ENCODE measurements at places on chromosomes 4 and X. TPM values are rescaled to one million over a fixed set of nuclear protein-coding genes. Genes with fewer than 3 reads are reported as not detected.
A peak's percentile ranks its signal among the peaks of the same experiment; 100 is the strongest.

GRCh38 chr4:139841464-139842195 is 176.0 kb downstream of the MGST2 start:
- no peak for DNase-seq

DNA sequence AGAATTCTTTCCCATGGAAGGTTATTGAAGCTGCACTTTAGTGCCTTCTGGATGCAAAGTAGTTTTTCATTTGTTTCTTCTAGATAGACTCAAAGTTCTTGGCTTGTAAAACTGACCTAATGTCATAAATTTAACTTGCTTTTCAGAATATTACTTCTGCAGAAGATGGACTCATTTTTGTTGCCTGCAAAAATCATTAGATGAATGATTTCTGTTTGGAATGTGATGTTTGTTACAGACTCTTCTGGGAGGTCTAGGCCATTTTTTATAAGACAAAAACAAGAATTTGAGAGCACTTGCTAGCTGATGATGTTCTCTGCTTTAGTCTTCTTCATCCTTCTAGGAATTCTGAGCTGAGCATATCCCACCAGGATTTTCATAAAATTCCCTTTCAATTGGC is 308.6 kb upstream of the GIMD1 start:
- DNase-seq = no peak

DNA sequence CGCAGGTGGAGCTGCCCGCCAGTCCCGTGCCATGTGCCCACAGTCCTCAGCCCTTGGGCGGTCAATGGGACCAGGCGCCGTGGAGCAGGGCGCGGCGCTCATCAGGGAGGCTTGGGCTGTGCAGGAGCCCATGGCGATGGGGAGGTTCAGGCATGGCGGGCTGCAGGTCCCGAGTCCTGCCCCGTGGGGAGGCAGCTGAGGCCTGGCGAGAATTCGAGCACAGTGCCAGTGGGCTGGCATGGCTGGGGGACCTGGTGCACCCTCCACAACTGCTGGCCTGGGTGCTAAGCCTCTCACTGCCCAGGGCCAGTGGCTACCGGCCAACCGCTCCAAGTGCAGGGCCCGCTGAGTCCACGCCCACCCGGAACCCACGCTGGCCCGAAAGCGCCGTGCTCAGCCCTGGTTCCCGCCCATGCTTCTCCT is 646.5 kb downstream of the GABRG1 start:
- no peak for DNase-seq

DNA sequence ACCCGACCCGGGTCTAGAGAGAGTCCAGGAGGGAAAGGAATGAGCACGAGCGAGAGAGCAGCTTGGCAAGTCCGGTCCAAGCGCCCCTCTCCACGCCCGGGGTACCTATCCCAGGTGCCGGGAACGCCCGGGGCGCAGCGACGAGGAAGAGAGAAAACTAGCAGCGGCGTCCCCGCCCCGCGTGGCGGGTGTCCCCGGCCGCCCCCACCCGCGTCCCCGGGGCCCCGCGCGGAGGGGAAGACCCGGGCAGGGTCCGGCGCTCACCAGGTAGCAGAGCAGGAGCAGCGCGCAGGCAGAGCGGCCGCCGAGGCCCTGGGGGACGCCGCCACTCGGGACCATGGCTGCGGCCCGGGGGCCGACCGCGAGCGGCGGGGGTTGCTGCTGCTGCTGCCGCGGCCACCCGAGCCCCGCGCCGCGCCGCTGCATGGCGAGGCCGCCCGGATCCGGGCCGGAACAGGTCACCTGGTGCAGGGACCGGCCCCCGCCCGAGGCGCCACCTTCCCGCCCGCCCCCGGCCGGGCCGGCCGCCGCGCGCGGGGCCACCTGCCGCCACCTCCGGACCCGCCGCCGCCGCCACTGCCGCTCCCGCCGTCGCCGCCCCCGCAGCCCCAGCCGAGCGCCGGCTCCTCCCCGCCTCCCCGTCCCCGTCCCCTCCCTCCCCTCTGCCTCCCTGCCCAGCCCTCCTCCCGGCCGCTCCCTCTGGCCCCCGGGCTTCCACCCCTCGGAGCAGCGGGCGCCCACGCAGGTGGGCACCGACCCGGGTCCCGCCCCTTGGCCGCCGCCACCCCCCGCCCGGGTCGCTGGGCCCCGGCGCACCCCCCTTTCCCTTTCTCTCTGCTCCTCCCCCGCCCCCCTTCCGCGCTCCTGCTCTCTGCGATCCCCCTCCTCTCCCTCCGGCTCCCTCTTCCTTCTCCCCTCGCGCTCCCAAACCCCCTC is at the start of gene SEL1L3:
SEL1L3 (minus strand) TSS at position 578 of the 936 bp plus-strand sequence; CDS start at position 426, 152 bp downstream.
- peak; percentile 44 for DNase-seq

GRCh38 chrX:56783450-56783831 is 54.4 kb downstream of the NBDY start:
- no peak for DNase-seq

DNA sequence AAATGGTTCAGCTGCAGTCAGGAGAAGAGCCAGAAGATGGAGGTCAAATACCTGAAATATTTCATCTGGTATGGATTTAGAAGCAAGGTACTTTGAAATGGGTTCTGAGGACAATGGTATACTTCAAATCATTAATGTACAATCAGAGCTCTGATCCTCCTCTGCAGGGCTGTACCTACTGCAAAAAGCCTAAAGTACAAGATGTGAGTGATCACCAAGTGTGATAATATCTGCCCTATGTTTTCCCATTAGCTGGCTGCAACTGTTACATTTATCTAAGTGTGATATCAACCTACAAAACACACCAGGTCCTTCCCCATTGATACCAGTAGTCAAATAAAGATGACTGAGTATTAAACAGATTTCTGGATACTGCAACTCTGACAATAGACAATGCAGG is 25.1 kb downstream of the HDX start:
- DNase-seq = no peak

- no peak for DNase-seq
These were observed 69.6 kb upstream of the NDP start for GRCh38 chrX:44042751-44043150.

GRCh38 chr4:89752932-89753598 is 83.9 kb downstream of the SNCA start:
- DNase-seq = no peak

DNA sequence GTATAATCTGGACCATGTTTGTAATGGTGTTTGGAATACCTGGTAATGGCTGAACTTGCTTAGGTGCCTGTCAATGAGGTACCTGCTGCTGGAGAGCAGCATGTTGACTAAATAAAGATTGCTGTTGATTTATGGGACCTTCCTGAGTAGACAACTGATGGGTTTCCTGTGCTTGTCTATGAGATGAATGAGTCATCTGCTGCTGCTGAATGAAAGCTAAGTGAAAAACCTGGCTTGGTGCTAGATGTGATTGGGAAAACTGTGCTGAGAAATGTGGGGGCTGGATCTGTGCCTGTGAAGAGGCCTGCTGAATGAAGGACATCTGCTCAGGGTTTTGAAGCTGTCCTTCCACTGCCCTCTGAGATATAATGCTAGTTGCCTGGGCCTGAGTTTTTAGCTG is 69.6 kb downstream of the WNK3 start:
- DNase-seq = no peak

GRCh38 chr4:152094970-152095700 is 334.3 kb upstream of the GATB start:
- no peak for DNase-seq

DNA sequence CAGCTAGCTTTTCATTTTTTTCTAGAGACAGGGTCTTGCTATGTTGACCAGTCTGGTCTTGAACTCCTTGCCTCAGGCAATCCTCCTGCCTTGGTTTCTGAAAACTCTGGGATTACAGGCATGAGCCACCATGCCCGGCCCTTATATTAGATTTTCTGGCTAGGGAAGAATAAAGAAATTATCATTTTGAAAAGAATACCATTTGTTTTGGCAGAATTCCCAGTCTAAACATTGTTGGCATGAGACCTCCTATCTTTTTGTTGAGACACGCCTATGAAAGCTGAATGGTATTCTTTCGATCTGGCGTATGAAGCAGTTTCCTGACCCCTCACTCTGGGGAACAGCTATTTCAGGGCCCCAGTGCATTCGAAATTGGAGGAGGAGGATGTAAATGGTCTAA is 107.0 kb downstream of the REPS2 start:
- no peak for DNase-seq

The LUZP4 gene
- not detected for total RNA-seq

The APOO gene
- 18.3 TPM for total RNA-seq

The SMR3B gene
- 1.1 TPM for total RNA-seq

The SRPK3 gene
- total RNA-seq = 0.18 TPM

The RTL9 gene
- not detected for total RNA-seq

The PRSS48 gene
- total RNA-seq = not detected
